GM04504 (cell line): ENCODE measurements at places on chromosomes 12 and 14.

- DNase-seq: no peak
Measured at GRCh38 chr14:53971521-53971920, 14.9 kb upstream of the BMP4 start.

- DNase-seq: no peak
Measured at GRCh38 chr14:90345239-90345557, 13.5 kb upstream of the NRDE2 start.

DNA sequence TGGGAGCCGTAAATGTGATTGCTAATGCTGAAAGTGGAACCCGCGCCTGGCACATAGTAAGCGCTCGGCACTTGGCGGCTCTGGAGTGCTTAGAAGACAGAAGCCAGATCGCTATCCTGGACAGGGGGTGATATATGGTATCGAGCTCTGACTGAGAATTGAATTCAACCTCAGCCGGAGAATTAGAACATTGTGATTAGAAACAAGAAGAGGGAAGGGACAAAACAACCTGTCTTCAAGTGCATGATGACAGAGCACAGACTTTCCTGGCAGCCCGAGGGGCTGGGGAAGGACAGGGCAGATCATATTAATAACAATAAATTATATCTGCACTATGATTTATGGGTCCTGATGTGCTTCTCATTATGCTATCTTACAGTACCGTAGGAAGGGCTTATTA lies 66.9 kb upstream of the TBX3 start:
- no peak for DNase-seq

- no peak for DNase-seq
Measured at GRCh38 chr14:89394972-89395371, 22.1 kb downstream of the FOXN3 start.
